ENCODE measurements at places on chromosomes 11 and 22.

DNA sequence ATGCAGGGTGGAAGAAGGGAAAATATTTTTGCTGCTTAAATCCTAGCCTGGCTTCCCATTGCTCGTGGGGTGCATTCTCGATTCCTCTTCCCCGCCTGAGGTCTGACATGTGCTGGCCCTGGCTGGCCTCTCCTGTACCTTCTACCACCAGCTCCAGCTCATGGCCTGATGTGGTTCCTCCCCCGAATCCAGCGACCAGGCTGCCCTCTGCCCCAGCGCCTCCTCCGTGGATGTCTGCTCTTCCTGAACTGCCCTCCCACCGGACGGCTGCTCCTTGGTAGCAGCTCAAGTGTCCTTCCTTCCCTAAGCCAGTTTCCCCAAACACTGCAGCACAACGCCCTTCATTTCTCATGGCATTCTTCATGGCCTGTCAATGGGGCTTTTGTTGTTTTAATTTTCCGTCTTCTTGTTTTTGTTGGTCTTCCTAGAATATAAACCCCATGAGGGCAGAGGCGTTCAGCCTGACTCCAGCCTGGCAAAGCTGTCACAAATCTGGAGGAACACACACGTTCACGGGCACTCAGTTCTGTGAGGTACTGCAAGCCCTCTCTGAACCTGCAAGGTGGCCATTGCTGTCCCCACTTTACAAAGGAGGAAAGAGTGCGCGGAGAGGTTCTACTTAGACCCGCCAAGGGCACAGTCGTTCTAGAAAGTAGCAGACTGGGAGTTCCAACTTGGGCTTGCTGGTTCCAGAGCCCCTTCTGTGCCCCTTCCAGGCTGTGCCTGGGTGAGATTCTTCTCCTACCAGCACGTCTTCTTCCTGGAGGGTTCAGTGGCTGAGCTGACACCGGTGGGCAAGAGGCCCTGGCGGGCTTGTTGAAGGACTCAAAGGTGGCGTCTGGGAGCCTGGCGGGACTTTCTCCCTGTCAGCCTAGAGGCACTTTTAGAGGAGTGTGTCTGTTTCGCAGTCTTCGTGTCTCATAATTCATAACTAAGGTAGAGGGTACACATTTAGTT lies 953 bp upstream of the LRP5 start:
- no peak for DNase-seq

DNA sequence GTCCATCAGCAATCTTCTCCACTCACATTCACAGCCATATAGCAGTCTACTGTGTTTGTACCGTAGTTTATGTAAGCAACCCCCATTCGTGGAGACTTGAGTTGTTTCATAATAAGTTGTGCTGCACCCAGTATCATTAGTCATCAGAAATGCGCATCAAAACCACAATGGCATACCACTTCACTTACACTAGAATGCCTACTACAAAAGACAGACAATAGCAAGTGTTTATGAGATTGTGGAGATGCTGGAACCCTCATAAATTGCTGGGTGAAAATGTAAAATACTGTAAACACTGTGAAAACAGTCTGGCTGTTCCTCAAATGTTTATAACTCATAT lies 133.3 kb downstream of the ATXN10 start:
- DNase-seq = no peak

- DNase-seq = no peak
Measured at GRCh38 chr11:75453916-75454655, 21.1 kb upstream of the KLHL35 start.

- DNase-seq = no peak
Measured at GRCh38 chr11:62444236-62444833, 25.5 kb downstream of the SCGB1A1 start.

GRCh38 chr11:35011389-35011788 lies 95.0 kb downstream of the PDHX start:
- DNase-seq = no peak

DNA sequence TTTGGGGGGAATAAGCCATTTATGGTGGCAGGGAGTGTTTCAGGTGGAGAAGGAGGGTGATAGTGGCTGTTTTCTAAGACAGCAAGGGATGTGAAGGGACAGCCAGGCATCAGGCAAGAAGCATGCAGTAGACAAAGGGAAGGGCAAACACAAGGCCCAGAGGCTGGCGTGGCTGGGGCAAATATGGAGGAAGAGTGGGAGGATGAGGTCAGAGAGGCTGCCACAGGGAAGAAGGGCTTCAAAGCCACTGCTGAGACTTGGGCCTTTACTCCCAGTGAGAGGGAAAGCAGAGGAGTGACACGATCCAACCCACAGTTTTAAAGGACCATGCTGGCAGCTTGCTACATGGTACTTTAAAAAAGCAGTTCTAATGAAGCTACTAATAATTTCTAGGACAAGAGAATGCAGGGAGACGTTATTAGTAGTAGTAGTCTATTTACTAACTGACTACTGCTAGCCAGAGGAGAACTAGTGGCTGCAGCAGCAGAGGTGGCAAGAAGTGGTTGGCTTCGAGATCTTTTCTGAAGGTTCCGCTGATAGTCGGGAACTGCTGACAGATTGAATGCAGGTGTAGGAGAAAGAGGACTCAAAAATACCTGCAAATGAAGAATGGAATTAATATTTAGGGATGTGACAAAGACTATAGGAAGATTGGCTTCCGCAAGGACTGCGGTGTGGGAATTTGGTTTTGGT lies 13.7 kb downstream of the KMT5B start:
- DNase-seq = no peak

GRCh38 chr11:111335549-111335948 lies 37.2 kb downstream of the POU2AF3 start:
- DNase-seq = no peak

DNA sequence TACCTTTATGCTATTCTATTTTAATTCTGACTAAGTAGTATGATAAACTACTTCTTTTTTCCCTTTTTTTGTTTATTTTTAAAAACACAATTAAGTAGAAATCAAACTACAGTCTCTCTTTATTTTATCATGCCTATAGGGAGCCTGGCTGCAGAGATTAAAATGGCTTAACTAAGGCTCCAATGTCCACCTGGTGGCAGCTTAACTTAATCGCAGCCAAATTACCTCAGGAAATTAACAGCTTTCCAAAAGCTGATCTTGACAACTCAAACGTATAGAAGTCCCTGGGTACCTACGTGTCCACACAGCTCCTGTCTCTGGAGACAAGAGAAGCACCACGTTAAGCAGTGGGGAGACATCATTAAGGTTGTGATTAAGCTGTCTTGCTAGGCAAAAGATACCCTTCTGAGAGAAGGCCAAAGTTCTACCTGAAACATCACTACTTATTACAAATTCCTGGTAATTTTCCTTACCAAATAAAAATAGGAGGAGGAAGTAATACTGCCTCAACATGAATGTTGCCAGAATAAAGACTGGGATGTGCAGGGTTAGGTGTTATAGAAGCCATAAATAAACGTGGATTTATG lies 63.2 kb upstream of the SNX19 start:
- no peak for DNase-seq

- no peak for DNase-seq
Measured at GRCh38 chr11:41281131-41281742, 178.2 kb downstream of the LRRC4C start.

DNA sequence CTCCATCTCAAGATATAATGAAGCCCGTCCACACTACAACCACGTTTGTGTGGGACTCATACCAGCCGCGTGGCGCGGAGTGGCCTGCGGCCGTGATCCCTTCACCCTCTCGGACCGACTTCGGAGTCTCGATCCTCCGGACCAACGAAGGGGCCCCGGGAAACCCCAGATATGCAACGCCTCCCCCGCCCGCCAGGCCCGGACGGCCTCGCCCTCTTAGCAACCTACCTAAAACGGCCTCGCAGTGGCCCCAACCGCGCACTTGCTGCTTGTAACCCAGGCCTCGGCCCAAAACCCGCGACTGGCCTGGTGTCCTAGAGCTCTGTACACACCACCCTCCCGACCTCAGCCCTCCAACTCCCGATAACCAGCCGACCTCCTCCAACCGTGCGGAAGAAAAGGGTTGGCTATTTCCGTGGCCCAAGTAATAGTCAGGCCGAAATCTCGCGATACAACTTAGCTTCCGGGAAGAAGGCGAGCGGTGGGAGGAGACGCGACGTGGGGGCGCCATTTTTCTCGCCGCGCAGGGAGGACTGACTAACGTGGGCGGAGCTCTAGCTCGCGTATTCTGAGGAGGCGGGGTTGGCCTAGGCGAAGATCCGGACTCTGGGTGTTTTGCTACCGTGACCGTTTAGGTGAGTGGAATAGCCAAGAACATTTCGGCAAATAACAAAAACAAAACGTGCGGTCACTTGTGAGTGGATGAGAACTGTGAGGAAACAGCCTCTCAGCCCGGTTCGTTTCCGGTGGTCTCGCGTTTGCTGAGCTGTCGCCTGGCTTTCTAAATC lies at the start of the genes C11orf54 and TAF1D:
C11orf54 (plus strand) TSS at position 579 of the 788 bp plus-strand sequence. CDS start 5,722 bp downstream, outside the sequence.
TAF1D (minus strand) TSS at position 402 of the 788 bp plus-strand sequence. CDS start 2,191 bp downstream, outside the sequence.
- DNase-seq = peak; percentile 92

GRCh38 chr11:118129471-118130172 lies 23.0 kb downstream of the SCN4B start:
- no peak for DNase-seq
